ENCODE measurements at places on chromosomes 11 and 22. TPM values are rescaled to one million over a fixed set of nuclear protein-coding genes. Genes with fewer than 3 reads are reported as not detected.

The OR4B1 gene
- total RNA-seq, result not detected

The CARS1 gene
- total RNA-seq, result 49.5 TPM

DNA sequence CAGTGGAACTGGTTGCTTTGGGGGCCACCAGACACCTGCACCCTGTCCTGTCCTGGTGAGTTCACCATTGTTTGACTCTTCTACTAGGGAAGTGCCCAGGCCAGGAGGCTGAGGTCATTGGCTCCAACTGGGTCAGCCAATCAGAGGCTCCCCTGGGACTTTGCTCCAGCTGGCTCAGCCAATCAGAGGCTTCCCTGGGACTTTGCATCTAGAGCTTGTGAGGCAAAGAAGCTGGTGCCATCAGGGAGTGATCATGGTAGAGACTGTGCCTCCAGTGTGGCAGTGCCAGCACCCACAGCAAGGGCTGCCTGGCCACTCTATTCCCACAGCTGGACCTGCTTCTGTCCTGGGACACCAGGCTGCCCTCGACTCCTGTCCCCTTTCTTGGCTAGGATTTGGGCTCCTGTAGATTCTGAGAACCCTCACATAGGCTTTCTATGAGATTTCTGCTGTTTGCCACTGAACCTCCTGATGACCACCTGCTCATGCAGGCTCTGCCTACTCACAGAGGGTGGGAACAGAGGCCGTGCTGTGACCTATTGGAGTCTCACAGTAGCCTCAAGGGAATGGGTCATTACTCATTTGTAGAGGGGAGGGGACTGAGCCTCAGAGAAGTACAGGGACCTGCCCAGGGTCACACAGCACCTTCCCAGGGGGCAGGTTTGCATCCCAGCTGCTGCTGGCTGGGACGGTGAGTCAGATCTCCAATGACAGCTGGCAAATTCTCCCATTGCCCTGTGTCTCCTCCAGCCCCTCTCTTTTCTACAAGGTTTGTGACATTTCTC, 59.2 kb upstream of the SHISAL1 start:
- no peaks in the 10 kb centered on the region for H3K36me3 ChIP-seq
- no peaks in the 10 kb centered on the region for H3K27me3 ChIP-seq
- H3K4me3 ChIP-seq, result no peak overlapping the region
- DNase-seq, result no peak
- no peaks in the 10 kb centered on the region for H3K4me1 ChIP-seq

GRCh38 chr11:77650123-77650522, 12.5 kb upstream of the CLNS1A start:
- no peaks in the 10 kb centered on the region for H3K36me3 ChIP-seq
- H3K4me3 ChIP-seq, result no peak overlapping the region
- DNase-seq, result no peak

The YAP1 gene
- total RNA-seq, result 106 TPM

- no peaks in the 10 kb centered on the region for H3K27me3 ChIP-seq
- DNase-seq, result no peak
Measured at GRCh38 chr11:104813532-104813931, 84.7 kb downstream of the CASP12 start.

The OR52I2 gene
- total RNA-seq, result not detected

The TIMP3 gene
- 818 TPM for total RNA-seq

GRCh38 chr22:47806894-47807293, 1044.4 kb downstream of the TBC1D22A start:
- H3K36me3 ChIP-seq, result no peaks in the 10 kb centered on the region
- H3K27ac ChIP-seq, result no peak overlapping the region
- no peaks in the 10 kb centered on the region for H3K4me1 ChIP-seq
- H3K27me3 ChIP-seq, result no peaks in the 10 kb centered on the region
- DNase-seq, result no peak
- H3K4me3 ChIP-seq, result no peak overlapping the region

DNA sequence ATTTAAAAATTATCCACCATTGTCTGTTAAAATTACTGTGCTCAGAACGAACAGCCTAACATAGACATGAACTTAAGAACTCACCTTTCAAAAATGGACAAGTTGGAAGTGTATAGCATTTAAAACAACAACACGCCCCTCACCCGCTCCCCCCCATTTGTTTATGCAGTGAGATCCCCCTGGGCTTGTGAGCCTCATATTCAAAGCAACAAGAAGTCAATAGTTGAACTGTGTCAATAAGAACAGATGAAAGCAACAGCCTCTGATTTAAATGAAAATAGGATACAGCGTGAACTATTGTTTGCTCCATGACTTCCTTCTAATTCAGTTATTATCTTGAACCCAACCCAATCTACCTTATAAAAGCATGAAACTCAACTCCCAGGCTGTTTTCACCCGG, 314.2 kb downstream of the BLID start:
- no peak overlapping the region for H3K27ac ChIP-seq
- H3K4me3 ChIP-seq, result no peak overlapping the region
- H3K36me3 ChIP-seq, result no peaks in the 10 kb centered on the region
- peaks cover 5% of the 10 kb centered on the region for H3K4me1 ChIP-seq

GRCh38 chr11:16158426-16158994, 197.8 kb downstream of the SOX6 start:
- no peaks in the 10 kb centered on the region for H3K27me3 ChIP-seq
- H3K36me3 ChIP-seq, result no peaks in the 10 kb centered on the region
- no peak overlapping the region for H3K4me3 ChIP-seq

DNA sequence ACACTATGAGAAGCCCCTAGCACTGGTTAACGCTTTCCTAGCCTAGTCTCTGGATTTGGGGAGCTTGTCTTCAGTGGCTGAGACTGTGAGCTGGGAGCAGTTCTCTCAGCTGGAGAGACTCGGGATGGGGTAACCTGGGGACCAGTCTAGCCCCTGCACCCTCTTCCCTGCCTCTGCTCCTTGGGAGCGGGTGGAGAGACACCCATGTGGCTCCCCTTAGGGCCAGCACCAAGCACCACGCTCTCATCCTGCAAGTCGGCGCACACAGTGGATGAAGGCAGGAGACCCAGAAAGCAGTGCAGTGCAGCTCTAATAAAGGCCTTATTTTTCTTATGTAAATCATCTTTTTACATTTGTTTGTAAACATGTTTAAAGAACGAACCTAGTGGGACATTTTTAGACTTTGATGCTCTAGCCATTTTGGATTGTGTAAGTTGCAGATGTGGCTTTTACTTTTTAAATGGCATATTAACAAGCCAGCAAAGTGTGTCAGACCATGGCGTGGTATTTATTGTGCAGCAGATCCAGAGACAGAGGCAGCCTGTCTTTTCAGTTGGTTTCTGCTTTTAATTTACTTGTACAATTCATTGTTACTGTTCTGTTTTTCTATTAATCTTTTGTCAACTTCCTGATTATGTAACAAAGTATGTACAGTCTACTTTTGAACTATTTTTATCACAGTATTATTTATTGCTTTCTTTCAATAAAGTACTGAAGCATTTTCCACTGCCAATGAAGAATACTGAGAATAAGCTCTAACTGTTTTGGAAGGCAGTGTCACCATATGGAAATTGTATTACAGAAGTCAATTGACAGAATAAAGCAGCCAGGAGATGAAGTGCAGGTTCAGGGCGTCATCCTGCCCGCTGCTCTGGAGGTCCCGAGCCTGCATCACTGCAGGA, 14.4 kb upstream of the CTTN start:
- H3K4me1 ChIP-seq, result peaks cover 2% of the 10 kb centered on the region
- no peaks in the 10 kb centered on the region for H3K27me3 ChIP-seq
- no peak overlapping the region for H3K4me3 ChIP-seq
- no peak for DNase-seq
- peaks cover 2% of the 10 kb centered on the region for H3K36me3 ChIP-seq

- no peak overlapping the region for H3K4me3 ChIP-seq
- no peak for DNase-seq
- no peaks in the 10 kb centered on the region for H3K27me3 ChIP-seq
- no peaks in the 10 kb centered on the region for H3K36me3 ChIP-seq
- peaks cover 86% of the 10 kb centered on the region for H3K4me1 ChIP-seq
- H3K27ac ChIP-seq, result peak overlapping the region; percentile 43
Measured at GRCh38 chr11:67272327-67273259, 6.3 kb downstream of the GRK2 start.

GRCh38 chr11:90874986-90875385, 652.1 kb upstream of the CHORDC1 start:
- no peak overlapping the region for H3K4me3 ChIP-seq
- no peaks in the 10 kb centered on the region for H3K36me3 ChIP-seq
- DNase-seq, result no peak
- H3K27me3 ChIP-seq, result no peaks in the 10 kb centered on the region
- H3K4me1 ChIP-seq, result no peaks in the 10 kb centered on the region
- H3K27ac ChIP-seq, result no peak overlapping the region

The RRP7A gene
- 35.2 TPM for total RNA-seq

GRCh38 chr11:76456571-76456970, 11.8 kb downstream of the EMSY start:
- no peak overlapping the region for H3K4me3 ChIP-seq
- H3K27ac ChIP-seq, result no peak overlapping the region
- no peaks in the 10 kb centered on the region for H3K4me1 ChIP-seq
- H3K36me3 ChIP-seq, result peaks cover 11% of the 10 kb centered on the region
- H3K27me3 ChIP-seq, result no peaks in the 10 kb centered on the region

GRCh38 chr11:110974731-110975130, 262.5 kb upstream of the ARHGAP20 start:
- DNase-seq, result no peak
- no peak overlapping the region for H3K4me3 ChIP-seq
- H3K27ac ChIP-seq, result no peak overlapping the region

DNA sequence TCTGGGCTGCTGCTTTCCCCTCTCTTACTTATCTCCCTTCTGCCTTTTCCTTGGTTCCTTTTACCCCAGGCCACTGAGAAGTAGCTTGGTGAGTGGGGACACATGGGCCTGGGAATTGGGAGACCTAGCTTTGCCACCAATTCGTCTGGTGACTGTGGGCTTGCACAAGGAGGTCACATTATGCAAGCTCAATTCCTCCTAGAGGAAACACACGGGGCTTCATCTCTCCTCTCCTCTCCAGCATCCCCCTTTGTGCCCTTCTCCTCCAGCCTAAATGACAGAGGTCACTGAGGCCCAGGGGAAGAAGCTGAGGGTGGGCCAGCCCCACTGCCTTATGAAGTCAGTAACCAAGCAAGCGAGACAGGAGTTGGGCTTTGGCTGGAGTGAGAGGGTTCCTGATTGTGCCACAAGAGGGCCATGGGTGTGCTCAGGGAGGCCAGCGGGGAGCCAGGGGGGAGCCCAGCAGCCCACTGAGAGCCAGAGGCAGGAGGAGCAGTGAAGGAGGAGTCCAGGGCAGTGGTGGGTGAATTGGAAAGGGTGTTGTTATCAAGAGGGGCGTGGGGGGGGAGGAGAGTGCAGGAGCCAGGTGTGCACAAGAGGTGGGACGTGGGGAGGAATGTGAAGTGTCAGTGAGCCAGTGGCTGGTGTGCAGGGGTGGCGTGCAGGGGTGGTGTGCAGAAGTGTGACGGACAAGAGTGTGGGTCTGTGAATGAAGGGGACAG, 2.0 kb downstream of the CLCF1 start:
- peaks cover 34% of the 10 kb centered on the region for H3K4me1 ChIP-seq
- H3K27me3 ChIP-seq, result no peaks in the 10 kb centered on the region
- H3K4me3 ChIP-seq, result no peak overlapping the region
- H3K27ac ChIP-seq, result peak overlapping the region; percentile 51
- DNase-seq, result peak; percentile 78

GRCh38 chr11:127393460-127393997, 393.0 kb upstream of the KIRREL3 start:
- no peak overlapping the region for H3K4me3 ChIP-seq
- H3K4me1 ChIP-seq, result no peaks in the 10 kb centered on the region
- H3K27ac ChIP-seq, result no peak overlapping the region
- no peaks in the 10 kb centered on the region for H3K36me3 ChIP-seq

The APOA5 gene
- not detected for total RNA-seq

GRCh38 chr22:39706376-39707140, 136.0 kb downstream of the CACNA1I start:
- H3K27ac ChIP-seq, result no peak overlapping the region
- H3K4me3 ChIP-seq, result no peak overlapping the region
- peaks cover 2% of the 10 kb centered on the region for H3K27me3 ChIP-seq

- DNase-seq, result no peak
- H3K4me1 ChIP-seq, result no peaks in the 10 kb centered on the region
- no peak overlapping the region for H3K27ac ChIP-seq
- no peaks in the 10 kb centered on the region for H3K27me3 ChIP-seq
- H3K36me3 ChIP-seq, result no peaks in the 10 kb centered on the region
Measured at GRCh38 chr11:38345286-38345685, 1747.2 kb upstream of the RAG2 start.

- no peak overlapping the region for H3K4me3 ChIP-seq
- no peak for DNase-seq
- H3K27ac ChIP-seq, result no peak overlapping the region
- H3K27me3 ChIP-seq, result no peaks in the 10 kb centered on the region
Measured at GRCh38 chr22:17097062-17097461, 12.3 kb downstream of the IL17RA start.

GRCh38 chr11:70464509-70465361, 66.4 kb downstream of the CTTN start:
- H3K27ac ChIP-seq, result no peak overlapping the region
- H3K27me3 ChIP-seq, result no peaks in the 10 kb centered on the region
- no peak overlapping the region for H3K4me3 ChIP-seq

DNA sequence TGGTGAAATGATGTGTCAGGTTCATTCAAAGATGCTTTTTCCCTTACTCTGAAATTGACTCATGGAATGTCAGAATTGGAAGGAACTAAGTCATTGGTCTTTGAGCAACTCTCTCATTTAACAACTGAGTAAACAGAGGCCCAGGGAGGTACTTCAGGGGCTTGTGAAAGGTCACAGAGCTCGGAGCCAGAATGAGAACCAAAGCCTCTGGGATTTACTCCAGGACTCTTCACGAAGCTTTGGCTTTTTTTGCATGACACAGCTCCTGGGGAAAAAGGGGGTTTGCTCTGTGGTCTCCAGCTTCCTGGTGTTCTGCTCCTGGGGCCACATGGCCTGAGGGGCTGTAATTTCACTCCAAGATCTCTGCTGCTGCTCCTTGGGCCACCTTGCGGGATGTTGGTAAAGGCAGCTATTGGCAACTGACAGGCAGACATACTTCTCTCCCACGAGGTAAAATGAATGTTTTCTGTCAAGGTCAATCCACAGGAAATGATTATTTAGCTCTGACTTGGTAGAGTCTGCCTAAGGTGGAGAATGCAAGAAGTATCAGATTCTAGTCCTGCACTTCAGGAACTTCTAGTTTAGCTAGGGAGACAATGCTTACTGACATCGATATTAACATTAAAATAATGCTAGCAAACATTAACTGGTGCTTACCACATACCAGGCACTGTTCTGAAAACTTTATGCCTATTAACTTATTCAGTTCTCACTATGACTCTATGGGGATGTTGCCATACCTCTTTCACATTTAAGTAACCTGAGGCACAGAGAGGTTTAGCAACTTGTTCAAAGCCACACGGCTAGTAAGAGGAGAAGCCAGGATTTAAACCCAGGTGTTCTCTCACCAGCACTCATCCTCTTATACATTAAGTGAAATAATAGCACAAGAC, 16.1 kb downstream of the PKNOX2 start:
- no peaks in the 10 kb centered on the region for H3K4me1 ChIP-seq
- no peak overlapping the region for H3K4me3 ChIP-seq
- H3K27me3 ChIP-seq, result no peaks in the 10 kb centered on the region
- DNase-seq, result no peak
- no peaks in the 10 kb centered on the region for H3K36me3 ChIP-seq

GRCh38 chr22:45336971-45337431, 27.3 kb downstream of the FAM118A start:
- no peak for DNase-seq
- no peaks in the 10 kb centered on the region for H3K27me3 ChIP-seq
- H3K4me3 ChIP-seq, result no peak overlapping the region
- H3K27ac ChIP-seq, result peak overlapping the region; percentile 53

The LRP4 gene
- total RNA-seq, result 3.7 TPM

Measured in kidney (tissue), 22 donors.